Hematopoietic multipotent progenitor cell treated with erythropoietin and hydrocortisone succinate and interleukin-3 and kit ligand, for 4 days (in vitro differentiated cells): ENCODE measurements at places on chromosomes 3 and 15.

- peak; percentile 51 for DNase-seq
Measured at GRCh38 chr3:24377218-24377993, 117.2 kb downstream of the THRB start.

GRCh38 chr3:115165701-115166100 lies 18.6 kb upstream of the ZBTB20 start:
- no peak for DNase-seq

- peak; percentile 21 for DNase-seq
Measured at GRCh38 chr3:174821477-174821876, 37.7 kb upstream of the NAALADL2 start.

DNA sequence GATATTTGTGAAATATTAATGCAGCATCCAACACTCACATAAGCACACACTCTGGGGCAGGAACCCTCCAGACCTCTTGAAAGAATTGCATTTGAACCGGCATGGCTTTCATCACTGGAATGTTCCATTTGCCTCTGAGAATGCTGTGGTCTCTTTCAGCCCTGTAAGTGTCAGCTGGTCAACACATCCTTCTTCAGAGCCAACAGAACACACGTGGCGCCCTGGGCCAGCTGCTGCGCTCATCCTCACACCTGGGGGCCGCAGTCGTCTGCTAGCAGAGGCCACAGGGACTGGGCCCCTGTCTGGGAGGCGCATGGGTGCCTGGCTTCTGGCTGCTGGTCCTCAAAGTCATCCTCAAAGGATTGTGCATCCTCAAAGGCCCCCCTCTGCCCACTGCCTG lies 71.4 kb upstream of the HERC1 start:
- DNase-seq: no peak

GRCh38 chr3:72523429-72524151 lies 324.7 kb downstream of the SHQ1 start:
- peak; percentile 98 for DNase-seq

GRCh38 chr3:191499307-191500080 lies 38.5 kb downstream of the PYDC2 start:
- no peak for DNase-seq

DNA sequence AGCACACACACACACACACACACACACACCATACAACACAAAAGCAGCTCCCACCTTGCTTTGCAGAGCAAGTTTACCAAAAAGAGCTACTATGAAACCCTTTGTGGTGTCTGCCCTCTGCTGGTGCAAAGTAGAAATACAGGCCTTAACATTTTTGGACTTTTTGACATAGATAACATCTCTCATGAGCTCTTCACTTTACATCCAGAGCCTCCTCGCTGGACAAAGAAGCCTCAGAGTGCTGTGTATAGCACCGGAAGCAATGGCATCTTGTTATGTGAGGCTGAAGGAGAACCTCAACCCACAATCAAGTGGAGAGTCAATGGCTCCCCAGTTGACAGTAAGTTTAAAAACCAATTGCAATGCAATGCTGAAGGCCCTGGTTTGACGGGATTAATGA lies 157.9 kb downstream of the CHL1 start:
- peak; percentile 79 for DNase-seq

DNA sequence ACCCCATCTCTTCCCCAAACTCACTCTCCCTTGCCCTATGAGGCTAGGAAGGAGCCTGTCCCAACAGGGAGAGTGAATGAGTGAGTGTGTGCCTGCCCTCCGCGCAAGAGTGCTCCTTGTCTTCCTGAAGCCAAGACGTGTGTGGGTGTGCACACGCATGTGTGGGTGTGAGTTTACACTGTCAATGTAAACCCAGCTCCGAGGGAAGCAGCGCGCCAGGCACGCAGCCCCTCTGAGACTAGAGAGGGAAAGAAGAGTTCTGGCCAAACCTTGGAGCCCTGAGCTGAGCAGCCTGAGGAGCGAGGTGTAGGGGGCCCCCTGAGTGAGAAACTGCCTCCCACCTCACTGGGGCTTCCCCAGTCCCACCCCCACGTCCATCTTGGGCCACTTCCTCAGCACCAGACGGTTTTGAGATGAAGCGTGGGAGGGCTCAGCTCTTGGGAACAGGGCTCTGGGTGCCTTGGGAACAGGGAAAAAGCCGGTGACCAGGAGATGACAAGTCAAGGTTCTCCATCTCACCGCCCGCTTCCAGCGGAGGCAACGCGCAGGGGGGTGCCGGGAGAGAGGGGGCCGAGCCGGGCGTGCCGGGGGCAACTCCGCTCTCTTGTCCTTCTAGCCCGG lies 5.1 kb downstream of the MECOM start:
- DNase-seq: peak; percentile 24

DNA sequence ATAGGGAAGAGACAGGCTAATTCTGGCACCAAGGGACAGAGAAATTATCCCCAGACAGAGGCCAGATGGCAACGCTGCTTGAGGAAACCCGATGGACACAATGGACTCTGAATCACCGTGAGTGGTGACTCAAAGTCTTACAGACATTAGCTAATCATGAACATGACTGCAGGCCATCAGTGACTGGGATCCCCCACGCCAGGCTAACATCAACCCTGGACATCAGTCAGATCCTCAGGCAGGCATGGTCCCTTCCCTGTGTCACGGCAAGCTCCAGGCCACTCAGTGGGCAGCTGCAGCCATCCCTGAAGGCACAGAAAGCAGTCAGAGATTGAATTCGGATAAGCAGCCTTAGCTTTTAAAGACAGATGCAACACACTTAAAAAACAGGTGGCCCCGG lies 23.8 kb upstream of the OXTR start:
- DNase-seq: no peak

- DNase-seq: no peak
Measured at GRCh38 chr3:147421184-147421912, 12.2 kb downstream of the ZIC1 start.

- no peak for DNase-seq
Measured at GRCh38 chr15:92117261-92117731, 263.8 kb downstream of the SLCO3A1 start.

DNA sequence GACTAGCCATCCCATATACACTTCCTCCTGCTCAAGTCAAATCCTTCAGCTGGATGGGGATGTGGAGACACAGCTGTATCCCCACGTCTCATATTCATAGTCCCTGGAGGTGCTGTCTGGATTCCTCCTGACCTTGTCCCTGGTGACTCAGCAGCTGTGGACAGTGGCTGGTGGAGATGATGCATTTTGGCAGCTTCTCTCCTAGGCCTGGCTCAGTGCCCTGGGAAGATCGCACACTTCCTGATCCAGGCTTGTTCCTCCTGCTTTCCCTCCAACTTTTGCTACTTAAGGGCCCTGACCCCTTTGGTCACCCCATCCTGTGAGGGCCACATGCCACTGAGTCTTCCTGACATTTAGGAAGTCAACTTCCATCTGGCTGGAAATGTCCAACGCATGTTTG lies 44.4 kb downstream of the ADAMTSL3 start:
- no peak for DNase-seq

GRCh38 chr3:133476971-133477375 lies 77.1 kb downstream of the BFSP2 start:
- no peak for DNase-seq

GRCh38 chr15:97687654-97688053 lies 272.8 kb upstream of the ARRDC4 start:
- DNase-seq: no peak

DNA sequence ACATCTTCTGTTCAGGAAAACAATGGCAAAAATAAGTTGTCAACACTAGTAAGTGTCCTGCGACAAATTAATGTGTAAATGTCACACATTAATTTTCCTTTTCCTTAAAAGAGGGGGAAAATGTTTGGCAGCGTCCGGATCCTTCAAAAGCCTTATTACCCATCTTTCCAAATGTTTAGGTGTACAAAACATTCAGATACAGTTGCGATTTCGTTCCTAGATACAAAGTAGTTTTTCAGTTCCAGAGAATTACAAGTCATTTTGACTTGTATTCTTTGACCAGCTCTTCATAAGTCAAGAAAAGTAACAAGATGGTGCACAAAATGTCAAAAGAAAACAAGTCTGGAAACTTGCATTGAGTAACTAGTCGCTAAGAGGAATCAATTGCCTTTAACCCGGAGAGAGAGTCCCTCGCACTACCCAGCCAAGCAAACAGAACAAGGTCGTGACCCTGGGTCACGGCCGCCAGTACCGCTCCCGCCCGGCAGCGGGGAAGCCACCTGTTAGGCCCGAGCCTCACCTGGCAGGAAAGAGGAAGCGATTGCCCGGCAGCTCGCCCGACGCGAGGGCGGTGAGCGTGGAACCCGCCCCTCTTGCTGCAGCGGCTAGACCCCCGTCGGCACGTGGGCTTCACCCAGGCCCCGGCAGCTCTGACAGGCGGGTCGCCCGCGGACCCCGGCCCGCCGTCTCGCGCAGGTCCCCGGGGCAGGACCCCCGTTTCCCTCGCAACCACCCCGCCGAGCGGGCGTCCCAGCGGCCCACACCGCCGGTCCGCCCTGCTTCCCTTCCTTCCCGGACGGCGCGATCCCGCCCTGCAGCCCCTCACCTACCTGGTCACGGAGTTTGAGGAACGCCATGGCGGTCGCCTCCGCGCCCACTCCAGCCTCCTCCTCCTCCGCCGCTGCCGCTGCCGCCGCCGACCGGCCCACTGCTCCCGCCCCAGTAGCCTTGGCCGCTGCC lies 61.0 kb upstream of the ANKRD28 start:
- DNase-seq: peak; percentile 77

GRCh38 chr15:98952381-98952803 lies 55.2 kb downstream of the PGPEP1L start:
- peak; percentile 29 for DNase-seq

GRCh38 chr3:112561484-112561733 lies 353 bp downstream of the ATG3 start:
- no peak for DNase-seq

DNA sequence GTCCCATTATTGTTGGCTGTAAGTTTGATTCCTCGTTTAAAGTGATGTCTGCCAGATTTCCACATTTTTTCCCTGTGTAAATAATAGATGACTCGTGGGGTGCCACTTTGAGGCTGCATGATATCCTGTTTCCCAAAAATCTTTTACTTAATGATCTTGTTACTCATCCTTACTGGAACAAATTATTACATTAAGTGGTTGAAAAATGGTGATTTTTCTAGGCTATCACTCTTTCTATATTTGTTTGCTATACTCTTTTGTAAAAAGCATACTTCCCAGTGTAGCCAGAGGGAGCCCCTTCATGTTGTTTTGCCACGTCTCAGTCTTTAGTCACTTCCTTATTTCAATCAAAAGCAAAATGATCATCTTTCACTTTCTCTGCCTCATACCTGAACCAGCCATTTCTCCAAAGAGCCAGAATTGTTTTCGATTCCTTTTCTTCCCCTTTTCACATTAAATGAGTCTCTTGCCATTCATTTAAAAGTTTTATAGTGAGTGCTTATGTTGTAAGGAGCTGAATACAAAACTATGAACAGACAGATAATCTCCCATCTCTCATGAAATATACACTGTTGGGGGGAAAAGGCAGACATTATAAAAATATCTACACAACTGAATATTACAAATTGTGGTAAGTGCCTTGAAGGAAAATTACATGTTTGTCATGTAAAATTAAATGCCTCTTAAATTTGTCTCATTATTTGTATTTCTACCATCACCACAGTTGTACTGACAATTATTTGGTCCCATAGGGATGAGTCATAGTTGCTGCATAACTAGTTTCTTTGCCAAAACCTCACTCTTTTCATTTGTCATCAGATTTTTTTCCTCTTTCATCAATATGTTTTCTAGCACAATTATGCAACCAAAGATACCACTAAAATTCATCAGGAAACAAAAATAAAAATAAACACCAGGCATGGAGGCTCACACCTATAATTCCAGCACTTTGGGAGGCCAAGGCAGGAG lies 41.5 kb downstream of the ADGRG7 start:
- peak; percentile 78 for DNase-seq

DNA sequence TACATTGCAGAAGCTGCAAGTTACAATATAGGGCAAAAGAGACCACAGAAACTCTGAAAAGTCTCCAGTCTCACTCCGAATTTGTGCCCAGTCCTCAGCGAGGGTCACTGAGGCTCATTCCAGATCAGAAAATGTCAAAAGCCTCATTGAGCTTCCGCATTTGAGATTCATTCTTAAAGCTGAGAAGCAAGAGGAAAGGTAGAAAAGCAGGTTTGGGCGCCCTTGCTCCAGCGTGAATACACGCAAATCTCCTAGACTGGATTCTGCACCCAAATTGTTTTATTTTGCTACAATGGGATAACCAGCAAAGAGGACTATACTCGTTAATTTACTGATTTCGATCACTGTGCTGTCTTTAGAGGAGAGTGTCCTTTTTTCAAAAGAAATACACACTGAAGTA lies 212.2 kb downstream of the STT3B start:
- no peak for DNase-seq

DNA sequence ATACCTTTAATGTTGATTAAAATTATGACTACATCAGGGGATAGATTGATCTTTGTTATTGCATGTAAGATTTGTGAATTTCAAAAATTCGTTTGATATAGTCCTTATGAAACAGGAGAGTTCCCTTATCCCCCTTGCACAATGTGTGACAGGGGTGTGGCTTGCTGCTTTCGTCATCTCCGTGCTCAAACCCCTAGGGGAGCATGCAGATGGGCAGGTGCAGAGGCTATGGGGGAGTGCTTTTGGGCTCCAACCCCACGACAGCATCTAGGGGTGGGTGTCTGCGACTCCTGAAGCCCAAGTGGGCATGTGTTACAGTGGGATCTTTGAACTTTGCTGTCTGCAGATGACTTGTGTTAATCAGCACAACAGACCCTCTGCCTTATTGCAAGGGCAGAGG lies 360.1 kb upstream of the GOLIM4 start:
- peak; percentile 15 for DNase-seq

- peak; percentile 24 for DNase-seq
Measured at GRCh38 chr15:60649845-60650548, 171.1 kb upstream of the ICE2 start.

GRCh38 chr3:23105048-23105447 lies 98.1 kb upstream of the UBE2E2 start:
- no peak for DNase-seq

DNA sequence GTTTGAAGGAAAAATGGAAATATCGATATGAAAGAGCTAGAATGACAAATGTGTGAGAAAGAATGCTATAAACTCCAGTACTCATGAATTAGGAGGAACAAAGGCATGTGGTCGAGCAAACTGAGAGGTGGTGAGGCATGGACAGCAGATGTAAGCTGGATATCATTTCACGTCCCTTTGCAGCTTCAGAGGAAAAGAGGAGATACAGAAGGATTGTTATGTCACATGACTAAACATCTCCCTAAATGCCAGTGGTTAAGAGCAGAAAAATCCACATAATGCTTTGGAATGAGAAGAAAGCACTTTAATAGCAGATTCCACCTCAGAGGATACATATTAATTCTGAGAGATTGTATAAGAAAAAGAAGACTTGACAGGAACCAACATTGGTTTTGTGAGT lies 248.7 kb downstream of the ZIC4 start:
- no peak for DNase-seq

DNA sequence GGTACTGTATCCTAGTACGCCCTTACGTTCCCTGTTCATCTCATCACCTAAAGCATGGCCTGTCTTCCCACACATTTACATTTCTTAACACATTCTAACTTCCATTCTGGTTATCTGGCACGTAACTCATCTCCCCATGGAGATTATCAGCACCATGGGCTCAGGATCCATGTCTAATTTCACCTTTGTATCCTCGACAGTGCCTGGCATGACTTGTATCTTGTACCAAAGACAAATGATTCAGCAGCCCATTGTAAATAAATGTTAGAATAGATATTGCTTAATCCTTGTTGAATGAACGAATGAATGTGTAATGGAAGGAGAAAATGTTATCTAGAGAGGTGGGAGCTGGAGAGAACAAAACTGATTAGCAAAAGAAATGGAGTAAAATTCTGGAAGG lies 69.7 kb upstream of the TPM1 start:
- no peak for DNase-seq
